CD4-positive, alpha-beta T cell treated with Interleukin-1 beta for 1 hour (primary cell): ENCODE measurements at places on chromosomes 12 and 14.
A peak's percentile ranks its signal among the peaks of the same experiment; 100 is the strongest.

DNA sequence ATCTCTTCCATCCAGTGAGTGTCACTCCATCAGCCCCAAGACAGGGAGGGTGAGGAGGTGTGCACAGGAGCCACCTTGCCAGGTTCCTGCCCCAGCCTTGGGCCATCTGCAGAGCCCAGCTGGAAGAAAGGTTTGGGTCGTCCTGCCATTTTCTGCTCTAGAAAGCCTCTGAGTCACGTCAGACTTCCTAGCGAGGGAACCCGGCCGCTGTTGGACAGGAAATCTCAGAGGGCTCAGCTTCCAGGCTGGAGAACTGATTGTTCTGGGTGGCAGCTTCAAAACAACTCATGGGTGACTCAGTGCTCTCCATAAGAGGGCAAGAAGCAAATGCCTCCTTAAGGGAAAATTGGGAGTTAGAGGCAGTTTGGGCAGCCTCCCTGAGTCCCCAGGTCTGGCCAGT lies 16.6 kb downstream of the HIP1R start:
- no peak for DNase-seq

DNA sequence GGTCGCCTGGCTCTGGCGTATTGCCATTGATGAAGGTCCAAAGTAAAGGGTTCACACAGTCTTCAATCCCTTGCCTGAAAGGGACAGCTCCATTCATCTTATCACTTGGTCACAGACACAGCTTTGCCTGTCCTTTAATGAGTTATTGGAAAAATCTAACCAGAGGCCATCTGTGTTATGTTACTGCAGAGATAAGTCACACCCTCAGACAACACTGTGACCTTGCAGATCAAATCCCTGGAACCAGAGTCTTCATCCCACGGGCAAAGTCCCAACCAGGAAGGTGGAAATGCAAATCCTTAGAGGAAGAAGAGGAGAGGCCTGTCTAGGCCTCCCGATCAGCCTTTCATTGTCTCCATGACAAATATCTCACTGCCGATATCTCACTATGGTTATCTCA lies 68.3 kb upstream of the SCN8A start:
- no peak for DNase-seq

- DNase-seq = peak; percentile 21
These were observed 269.3 kb downstream of the DAD1 start for GRCh38 chr14:22319526-22320361.

DNA sequence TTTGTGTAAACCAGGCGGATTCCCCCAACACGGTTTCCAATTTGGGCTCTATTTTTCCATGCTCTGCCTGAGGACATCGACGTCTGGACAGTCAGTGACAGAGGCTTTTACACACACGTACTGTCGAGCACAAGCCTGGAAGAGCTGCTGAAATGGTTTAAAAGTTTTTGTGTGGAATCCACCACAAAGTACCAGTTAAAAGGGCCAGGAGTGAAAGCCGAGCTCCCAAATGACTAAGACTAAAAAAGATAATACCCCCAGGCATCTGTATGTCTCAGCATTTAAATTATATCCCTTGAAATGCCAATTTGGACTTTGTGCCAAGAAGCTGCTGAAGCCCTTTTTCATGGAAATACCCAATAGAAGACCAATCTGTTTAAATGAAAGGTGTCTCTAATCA lies 173.2 kb downstream of the EGLN3 start:
- DNase-seq = no peak

DNA sequence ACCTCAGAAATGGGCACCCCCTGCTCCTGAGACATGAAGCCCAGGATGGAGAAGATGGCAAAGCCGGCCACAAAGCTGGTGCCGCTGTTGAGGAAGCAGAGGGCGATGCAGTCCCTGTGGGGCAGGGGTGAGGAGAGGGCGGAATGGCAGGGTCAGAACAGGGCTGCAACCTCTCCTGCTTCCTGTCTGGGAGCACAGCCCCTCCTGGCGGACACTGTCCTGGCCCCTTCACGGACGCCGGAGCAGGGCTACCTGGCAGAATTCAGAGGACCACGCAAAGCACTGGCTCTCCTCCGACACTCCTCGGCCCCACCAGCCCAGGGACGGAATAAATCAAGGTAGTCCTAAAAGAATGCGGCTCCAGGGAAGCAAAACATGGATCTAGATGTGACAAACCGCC lies 12.4 kb upstream of the SLC6A12 start:
- DNase-seq = no peak

DNA sequence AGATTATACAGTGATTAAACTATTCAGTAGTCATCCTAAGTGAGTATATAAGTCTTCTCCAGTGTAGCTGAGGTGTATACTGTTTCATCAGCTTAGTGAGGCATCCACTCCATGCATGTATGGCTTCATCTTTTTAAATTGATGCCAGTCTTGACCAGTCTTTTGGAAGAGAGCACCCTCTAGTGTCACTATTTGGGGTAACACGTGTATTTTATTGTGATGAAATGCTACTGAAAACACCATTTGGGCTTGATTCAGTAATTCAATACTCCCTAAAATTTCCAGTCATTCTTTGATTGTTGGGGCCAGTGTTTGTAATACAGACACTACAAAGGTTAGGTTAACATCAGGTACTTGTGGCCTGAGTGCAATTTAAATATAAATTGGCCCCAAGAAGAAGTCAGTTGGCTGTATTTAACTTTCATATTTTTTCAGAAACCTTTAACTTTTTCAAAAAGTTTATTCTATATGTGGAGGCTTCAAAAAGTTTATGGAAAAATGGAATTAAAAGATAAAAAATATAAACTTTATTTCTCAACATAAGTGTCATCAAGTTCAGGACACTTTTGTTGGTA lies 35.3 kb downstream of the MIPOL1 start:
- no peak for DNase-seq

- DNase-seq = no peak
These were observed 218.6 kb downstream of the SPTSSA start for GRCh38 chr14:34243401-34243800.

- no peak for DNase-seq
These were observed 917.0 kb downstream of the LRFN5 start for GRCh38 chr14:42523666-42524065.

DNA sequence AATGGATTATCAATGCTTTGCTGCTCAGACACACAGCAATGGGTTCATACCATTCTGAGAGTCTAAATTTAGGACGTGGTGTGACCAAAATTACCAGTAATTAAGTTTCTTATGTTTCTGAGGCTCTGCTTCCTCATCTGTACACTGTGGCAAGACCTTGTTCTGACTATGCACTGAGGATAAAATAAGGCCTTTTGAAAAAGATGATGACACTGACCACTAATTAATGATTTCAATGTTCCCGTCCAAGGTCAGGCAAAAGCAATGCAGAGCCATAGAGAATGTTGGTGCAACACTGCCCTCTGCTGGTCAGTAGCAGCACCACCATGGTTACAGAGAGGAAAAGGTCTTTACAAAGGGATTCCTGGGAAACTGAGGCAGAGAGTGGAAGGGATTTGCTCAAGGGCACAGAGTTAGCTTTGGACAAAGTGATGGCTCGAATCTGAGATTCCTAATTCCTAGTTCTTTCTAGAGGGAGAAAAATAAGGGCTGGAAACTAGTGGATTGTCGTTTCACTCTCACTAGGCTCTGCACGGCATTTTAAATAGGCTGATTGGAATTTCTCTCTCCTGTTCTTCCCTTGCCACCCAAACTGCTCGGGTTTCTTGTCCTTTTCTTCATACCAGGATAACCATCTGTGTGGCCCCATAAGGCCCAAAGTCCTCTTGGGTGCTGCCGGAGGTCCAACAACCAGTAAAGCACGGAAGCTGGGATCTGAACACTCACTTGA lies 22.3 kb upstream of the P2RX7 start:
- DNase-seq = peak; percentile 69

DNA sequence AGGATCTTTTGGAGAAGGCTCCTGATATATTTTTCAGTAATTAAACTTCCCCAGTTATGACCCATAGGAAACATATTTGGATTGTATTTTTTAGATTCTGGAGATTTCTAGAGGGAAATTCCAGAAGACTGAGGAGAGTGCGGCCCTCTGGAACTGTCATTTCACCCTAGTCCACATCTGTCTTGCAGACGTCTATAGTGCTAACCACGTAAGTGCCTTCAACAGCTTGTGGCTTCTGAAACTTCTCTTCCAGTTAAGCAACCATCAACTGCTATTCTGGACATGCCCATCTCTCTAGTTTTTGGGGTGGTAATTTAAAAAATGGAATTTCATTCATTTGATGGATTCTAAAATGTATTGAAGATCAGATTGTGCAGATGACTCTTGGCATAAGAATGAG lies 1098.8 kb downstream of the TMEM121 start:
- no peak for DNase-seq

DNA sequence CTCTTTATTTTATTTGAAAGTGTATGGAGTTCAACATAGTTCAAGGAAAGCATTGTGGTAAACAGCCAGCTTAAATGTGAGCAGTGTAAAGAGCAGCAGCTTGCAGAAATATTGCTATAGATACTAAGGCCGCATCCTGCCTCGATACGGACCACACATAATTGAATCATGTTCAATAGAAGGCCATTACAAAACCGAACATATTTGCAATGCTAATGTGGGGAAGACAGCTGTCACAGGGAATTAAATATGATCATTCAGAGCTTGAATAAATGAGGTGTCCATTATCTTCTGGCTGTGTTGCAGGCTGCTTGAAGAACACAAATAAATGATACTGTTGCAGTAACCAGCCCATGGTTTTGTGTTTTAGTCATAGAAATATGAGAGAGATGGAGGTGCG lies 173.2 kb downstream of the BRMS1L start:
- no peak for DNase-seq

DNA sequence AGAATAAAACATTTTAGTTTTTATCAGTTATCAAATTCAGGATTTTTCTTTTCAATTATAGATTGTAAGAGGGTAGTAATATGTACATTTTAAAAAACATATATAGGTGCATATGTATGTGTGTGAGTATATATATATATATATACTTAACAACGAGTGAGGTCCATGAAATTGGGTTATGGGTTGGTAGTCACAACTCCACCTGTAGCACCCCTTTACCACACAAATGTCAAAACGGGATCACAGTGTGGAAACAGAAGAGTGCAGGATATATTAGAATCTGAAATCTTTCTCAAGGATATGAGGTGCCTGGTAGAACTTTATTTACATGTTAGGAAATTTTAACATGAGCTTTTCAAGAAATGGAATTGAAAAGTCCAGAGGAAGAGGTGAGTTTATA lies 31.3 kb downstream of the MIA2 start:
- DNase-seq = no peak

- DNase-seq = no peak
These were observed 11.5 kb upstream of the SCARB1 start for GRCh38 chr12:124874988-124875802.

GRCh38 chr14:85024931-85025330 lies 505.0 kb upstream of the FLRT2 start:
- DNase-seq = no peak

DNA sequence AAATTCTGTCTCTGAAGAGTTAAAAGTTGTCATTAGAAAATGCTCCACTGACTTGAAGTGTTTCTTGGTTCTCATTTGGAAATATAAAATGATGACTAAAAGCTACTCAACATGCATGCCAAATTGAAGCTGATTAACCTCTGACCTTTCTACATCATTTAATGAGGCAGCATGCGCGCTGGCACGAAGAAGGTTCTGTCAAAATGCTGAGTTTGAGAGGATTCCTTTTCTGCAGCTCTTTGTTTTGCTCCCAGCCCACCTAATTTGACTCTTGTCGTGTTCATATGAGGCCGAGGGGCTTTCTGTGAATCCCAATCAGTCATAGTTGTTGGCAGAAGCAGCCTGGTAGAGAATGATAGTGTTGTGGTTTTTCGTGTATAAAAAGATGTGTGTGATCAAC lies 153.4 kb downstream of the BRMS1L start:
- DNase-seq = no peak

- DNase-seq = peak; percentile 29
These were observed 17.1 kb downstream of the CATSPERB start for GRCh38 chr14:91714805-91715204.

GRCh38 chr14:41761204-41761603 lies 154.5 kb downstream of the LRFN5 start:
- no peak for DNase-seq

- no peak for DNase-seq
These were observed 36.5 kb downstream of the ZC3H14 start for GRCh38 chr14:88599326-88599725.

DNA sequence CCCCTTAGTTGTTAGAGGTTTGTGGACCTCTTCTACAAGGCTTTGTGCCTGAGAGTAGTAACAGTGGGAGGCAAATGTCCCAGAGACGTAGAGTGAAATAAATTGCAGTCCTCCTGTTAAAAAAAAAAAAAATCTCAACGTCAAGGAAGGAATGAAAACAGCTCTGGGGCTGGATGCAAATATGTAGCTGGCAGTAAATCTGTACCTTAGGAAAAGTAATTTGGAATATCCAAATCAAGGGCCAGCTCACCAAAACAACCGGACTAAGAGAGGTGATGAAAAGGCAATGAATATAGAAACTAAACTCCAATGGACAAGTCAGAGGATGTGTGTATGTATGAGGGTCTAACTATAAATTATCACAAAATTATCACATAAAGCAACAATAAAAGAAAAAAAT lies 27.0 kb downstream of the SINHCAF start:
- no peak for DNase-seq

DNA sequence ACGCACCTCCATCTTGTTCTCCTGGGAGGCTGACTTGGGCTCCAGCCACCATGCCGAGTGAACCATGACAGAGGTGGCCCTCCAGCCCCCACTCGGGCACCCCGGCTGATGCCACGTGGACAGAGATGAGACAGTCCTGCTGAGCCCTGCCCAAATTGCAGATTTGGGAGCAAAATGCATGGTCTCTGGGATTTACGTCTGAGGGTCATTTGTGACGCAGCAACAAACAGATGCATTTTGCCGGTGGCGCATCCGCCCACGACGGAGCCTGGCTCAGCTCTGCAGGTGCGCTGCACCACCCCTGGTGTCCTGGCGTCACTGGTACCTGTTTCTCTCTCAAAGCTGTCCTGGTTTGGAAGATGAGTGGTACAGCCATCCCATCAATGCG lies 31.1 kb upstream of the INF2 start:
- peak; percentile 55 for DNase-seq

DNA sequence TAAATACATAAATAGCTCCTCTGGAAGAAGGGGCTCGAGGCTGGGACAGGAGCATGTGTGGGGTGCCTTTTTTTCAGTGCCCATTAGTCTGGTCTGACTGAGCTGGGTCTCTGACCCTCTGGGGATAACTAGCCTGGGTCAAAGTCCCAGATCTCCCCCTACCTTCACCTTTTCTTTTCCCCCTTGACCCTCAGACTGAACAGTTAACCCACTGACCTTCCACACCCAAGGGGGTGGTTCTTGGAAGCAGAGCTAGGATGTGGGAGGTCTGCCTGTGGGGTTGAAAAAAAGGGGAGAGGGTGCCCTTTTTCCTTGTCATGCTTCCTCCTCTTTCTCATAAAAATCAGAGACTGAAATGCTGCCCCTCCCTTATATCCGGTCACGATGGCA lies 925 bp upstream of the GLI1 start:
- no peak for DNase-seq
